ENCODE measurements at places on chromosomes 1 and 21.

GRCh38 chr1:184822267-184822666 lies 67.6 kb upstream of the EDEM3 start:
- no peak for DNase-seq

GRCh38 chr1:186950547-186950946 lies 121.8 kb downstream of the PLA2G4A start:
- DNase-seq = no peak

DNA sequence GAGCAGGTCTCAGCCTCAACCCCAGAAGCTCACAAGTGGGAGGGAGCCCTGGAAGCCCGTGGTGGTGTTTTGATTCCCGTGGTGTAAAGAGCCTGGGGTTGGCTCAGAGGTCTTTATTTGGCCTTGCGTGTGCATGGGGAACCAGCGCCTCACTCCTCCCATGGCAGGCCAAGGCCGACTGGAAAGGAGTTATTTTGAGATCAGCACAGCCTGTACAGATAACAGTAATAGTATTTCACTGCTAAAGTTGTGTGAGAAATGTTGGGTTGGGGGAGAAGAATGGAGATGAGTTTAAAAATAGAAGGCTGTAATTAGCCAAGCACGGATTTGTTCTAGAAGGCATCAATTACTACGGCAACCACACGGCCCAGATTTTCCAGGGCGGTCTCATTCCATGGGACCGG lies 186.5 kb downstream of the DYRK1A start:
- no peak for DNase-seq

DNA sequence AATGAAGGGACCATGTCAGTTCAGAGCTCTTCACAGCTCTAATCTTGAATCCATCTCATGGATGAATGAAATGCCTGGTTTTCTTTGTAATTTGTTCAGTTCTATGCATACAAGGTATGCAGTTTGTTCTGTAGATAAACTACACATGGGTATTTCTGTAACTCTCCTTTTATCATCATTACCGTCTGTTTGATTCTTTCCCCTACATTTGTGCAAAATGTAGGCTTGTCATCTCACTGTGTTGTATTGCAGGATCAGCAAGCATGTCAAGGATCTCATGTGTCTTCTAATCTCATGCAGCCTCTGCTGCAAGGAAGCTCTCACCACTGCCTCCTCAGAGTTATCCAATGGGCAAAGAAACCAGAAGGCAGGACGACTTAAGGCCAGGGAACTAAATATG lies 79.3 kb downstream of the OLFML2B start:
- no peak for DNase-seq

DNA sequence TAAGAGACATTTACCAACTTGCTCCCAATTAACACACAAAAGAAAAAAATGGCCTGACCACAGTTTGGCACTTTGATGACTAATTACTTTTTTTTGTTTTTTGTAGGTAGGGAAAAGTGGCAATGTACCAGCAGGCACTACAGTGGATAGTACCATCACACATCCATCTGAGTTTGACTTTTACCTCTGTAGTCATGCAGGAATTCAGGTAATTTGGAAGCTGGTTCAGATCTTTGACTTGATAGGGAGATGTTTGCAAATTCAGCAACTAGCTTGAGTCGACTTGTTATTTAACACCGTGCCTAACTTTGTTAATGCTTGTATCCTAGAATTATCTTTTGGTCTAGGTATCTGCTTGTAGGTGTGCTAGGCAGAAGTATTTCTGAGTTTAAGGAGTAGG lies 33.0 kb upstream of the AGO1 start:
- DNase-seq = no peak

DNA sequence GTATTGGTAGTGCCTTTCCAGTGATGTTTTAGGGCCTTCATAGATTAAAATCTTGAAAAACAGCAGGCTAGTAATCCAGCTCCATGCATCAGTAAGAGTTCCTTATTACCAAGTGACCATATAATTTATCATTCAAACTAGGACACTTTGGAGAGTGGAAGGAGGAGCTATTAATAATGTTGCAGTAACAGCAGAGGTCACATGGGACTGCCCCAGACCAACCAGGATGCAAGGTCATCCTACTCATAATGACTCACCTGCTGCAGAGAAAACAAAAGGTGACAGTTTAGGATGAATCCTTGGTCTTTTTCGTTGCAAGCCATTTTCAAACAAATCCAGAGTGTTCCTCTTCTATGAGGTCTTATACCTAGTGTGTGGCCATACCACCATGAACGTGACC lies 187.4 kb downstream of the NUF2 start:
- DNase-seq = no peak

DNA sequence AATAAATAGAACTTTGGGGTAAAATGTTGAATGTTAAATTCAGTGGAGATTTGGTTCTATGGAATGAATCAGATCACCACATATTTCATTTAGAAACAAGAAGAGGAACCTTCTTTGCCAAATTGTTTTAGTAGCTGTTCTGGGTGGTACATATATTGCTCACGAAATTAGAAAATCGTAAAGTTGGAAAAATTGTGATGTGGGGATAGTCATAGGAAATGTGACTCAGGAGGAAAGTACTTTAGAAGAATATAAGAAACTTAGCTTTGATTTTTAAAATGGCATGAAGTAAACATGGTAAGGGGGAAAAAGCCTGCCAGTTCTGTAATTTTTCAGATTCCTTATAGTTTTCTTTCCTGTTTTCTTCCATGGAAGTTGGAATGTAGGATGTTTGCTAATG lies 27.4 kb downstream of the RRP15 start:
- DNase-seq = no peak

DNA sequence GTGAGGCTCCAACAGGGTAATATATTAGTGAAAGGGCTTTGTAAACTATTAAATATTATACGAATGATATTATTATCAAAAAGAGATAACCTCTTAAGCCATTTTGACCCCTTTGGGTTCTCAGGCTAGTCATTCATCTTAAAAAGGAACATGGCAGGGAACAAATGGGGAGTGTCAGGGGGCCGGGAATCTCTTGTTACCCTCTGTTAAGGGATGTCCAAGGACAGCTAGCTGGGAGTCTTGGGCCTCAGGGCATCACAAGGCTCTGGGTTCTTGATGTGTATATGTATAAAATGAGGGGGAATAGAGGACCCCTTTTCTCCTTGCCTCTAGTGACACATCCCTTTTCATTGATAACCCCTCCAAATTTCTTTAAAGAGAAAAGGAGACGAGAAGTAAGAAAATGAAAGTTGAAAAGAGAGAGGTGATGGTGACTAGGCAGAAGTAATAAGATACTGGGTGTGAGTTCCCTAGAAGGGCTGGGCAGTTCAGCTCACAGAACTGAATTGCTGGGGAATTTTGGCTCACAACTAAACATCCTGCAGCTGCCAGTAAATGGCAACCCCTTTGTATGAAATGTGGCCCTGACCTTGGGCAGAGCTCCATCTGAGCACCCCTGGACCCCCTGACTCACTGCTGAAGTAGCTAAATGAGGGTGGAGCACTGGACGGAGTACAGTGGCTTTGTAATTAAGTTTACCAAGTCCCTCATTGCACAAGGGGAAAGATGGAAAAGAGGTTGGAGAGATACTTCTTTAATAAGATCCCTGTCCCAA lies 20.0 kb upstream of the ZNF326 start:
- no peak for DNase-seq

GRCh38 chr1:25066731-25067517 lies 136.8 kb upstream of the RUNX3 start:
- DNase-seq = no peak

GRCh38 chr1:15696956-15697521 lies 12.9 kb downstream of the PLEKHM2 start:
- no peak for DNase-seq

- DNase-seq = no peak
These were observed 50.3 kb downstream of the MYSM1 start for GRCh38 chr1:58649555-58649954.

DNA sequence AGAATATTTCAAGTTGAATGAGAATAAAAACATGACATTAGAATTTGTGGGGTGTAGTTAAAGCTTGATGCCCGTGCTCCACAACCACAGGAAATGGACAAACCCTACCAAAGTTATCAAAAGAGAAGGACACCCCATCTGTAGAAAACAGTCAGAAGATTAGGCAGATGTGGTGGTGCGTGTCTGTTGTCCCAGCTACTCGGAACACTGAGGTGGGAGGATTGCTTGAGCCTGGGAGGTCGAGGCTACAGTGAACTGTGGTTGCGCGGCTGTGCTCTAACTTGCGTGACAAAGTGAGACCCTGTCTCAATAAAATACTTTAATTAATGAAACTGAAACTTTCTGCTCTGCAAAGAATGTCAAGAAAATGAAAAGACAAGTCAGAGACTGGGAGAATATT lies 1.5 kb upstream of the SPATC1L start:
- no peak for DNase-seq

- DNase-seq = no peak
These were observed 22.3 kb upstream of the ABCA4 start for GRCh38 chr1:94143173-94143808.

- DNase-seq = peak; percentile 71
These were observed 52.4 kb upstream of the H6PD start for GRCh38 chr1:9181990-9182783.

- DNase-seq = peak; percentile 37
These were observed 70.0 kb downstream of the PLD5 start for GRCh38 chr1:242454262-242455051.

DNA sequence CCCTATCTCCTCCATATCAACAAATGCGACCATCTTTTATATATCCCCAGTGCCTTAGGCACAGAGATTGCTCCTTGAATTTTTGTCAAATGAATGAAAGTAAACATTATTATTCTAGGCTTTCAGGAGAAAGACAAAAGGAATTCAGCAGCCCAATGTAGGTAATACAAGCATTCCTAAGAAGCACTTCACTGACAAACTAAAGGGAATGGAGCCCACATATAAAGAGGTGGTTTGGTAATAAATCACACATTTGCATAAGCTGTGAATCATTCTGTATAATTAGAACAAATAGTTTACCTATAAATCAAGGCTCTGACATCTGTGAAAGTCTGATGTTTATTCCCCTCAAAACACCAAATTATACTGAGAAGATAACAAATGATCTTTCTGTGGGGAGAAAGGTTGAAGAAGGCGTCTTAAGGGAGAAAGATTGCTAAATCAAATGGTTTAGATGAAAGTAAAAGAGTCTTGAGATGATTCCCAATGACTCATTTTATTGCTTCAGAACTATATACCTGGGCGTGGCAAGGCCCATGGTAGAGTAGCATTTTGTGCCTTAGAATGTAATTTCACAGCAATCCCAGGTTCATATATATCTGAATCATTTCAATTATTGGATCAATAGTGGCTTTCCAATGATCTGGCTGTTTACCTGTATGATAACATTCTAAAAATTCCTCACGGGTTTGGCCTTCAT lies 558.1 kb downstream of the AGBL4 start:
- peak; percentile 20 for DNase-seq

DNA sequence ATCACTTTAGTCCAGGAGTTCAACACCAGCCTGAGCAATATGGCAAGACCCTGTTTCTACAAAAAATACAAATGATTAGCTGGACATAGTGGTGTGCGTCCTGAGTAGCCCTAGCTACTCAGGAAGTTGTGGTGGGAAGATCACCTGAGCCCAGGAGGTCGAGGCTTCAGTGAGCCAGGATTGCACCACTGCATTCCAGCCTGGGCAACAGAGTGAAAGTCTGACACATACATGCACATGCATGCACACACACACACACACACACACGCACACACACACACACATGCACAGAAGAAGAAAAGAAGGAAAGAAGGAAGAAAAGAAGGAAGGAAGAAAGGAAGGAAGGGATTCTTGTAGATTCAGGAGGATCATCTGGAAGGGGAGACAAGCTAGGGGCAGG lies 104.4 kb upstream of the USP25 start:
- DNase-seq = no peak

- peak; percentile 87 for DNase-seq
These were observed 16.4 kb downstream of the ARHGEF2 start for GRCh38 chr1:155961937-155962336.

DNA sequence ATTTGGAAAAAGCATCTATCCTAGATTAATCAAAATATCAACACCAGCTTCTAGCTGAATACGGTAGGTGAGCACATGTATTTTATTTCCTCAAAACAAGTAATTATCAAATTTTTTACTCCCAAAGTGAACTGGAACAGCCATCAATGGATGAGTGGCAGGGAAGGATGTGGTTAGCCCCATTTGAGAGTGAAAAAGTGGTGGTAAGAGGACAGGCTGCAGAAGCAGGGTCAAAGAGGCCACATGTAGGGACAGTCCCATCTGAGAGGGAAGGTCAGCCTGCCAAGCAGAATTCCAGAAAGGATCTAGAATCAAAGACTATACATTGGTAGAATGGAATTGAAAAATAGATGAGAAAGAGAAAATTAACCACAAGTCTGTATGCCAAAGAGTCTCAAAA lies 163.8 kb downstream of the SMYD3 start:
- no peak for DNase-seq

DNA sequence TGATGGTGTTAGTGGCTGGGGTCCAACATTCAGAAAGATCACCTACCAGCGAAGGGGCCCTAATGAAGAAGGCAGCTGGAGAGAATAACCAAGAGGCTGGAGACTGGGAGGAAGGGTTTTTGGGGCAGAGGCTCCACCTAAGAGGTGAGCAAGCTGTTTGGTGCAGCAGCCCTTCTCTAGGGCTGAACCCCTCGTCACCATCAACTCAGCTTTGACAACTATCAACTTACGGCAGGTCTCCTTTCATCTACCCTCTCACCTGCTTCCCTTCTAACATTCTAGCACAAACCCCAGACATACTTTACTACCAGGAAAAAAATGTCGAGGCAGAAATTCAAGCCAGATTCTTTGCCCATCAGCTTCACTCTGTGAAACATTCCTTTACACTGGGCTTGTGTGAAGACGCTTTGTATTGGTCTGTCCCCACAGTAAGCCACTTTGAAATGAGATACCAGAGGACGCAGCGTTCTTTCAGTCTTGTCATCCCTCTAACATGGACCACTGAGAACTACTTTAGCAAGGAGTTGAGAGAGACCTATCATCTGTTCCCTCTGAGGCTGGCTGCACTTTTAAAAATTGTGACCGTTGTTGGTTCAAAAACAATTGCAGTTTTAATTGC lies 84.6 kb downstream of the RAVER2 start:
- DNase-seq = no peak

DNA sequence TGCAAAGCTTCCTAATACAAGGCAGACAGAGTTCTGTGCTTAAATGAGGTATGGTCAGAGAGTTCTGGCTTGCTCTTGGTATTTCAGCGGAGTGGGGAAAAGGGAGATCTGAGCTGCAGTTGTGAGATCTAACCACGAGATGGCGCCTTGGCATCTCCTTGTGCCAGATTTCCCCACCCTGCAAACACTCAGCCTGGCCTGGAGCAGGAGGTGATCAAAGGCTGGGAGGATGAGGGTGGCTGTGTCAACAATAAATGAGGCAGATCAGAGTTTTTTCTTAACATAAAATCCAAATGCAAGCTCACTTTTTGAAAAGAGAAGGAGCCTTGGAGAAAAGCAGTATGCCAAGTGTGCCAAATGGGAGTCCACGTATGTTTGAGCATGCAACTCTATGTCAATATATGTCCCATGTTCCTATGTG lies 4.1 kb upstream of the TFAP2E start:
- peak; percentile 59 for DNase-seq

GRCh38 chr1:187987236-187987776 lies 1158.6 kb downstream of the PLA2G4A start:
- peak; percentile 5 for DNase-seq

Data from LoVo (cell line).